EH (cell line): ENCODE measurements at places on chromosomes 5 and 9.

DNA sequence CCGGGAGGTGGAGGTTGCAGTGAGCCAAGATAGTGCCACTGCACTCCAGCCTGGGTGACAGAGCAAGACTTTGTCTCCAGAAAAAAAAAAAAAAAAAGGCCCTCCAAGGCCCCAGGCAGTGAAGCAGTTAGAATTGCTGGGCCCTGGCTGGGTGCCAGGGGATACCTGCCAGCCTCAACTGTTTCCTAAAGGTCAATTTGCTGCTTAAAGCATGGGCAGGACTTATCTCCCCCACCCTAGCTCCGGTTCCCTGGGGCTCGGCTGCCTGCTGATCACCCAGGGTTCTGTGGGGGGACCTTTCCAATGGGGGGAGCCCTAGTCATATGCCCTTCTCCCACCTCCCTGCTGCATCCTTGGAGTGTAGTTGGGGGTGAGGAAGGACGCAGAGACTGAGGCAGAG, 25.7 kb downstream of the NCS1 start:
- DNase-seq = no peak

DNA sequence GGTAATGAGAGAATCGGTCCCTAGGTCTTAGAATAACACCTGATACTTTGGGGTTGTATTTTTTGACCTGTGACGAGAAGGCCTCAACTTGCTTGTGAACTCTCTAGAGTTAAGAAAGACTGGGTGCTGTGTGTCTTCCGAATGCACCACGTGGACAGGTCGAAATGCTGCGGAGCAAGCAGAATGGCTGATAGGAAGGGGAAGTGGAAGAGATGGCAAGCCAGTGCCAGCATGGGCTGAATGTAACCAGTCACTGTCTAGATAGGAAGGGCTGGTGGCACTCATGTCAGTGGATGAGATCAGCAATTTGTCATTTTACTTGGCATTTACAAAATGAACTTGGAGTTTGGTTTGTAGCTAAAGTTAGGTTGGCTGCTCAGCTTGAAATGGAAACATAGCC, 5.6 kb downstream of the OTULINL start:
- DNase-seq = no peak

GRCh38 chr9:88814577-88814976, 176.7 kb upstream of the S1PR3 start:
- peak; percentile 98 for DNase-seq

GRCh38 chr5:109900911-109901627, 211.3 kb downstream of the MAN2A1 start:
- no peak for DNase-seq

- no peak for DNase-seq
Measured at GRCh38 chr5:122316656-122317055, 4.6 kb downstream of the SNCAIP start.
